ENCODE measurements at places on chromosomes 1 and 21.

GRCh38 chr1:165826565-165827267 is 698 bp upstream of the UCK2 start:
- no peak for DNase-seq

DNA sequence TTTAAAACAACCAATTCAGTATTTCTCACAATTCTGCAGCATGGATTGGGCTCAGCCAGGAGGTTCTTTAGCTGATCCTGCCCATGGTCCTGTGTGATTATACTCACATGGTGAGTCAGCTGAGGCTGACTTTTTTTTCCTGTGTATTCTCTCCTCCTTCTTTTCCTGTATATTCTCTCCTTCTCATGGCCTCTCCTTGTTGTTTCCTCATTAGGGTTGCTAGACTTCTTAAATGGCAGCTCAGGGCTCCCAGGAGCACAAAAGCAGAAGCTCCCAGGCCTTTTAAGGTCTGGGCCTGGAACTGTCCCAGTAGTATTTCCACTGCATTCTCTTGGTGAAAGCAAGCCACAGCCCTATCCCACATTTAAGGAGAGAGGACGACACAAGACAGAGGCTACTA is 26.8 kb downstream of the VANGL1 start:
- no peak for DNase-seq

- DNase-seq: no peak
These were observed 77.9 kb upstream of the RUNX1 start for GRCh38 chr21:35127026-35127425.

- DNase-seq: peak; percentile 80
These were observed 28.1 kb downstream of the IL23R start for GRCh38 chr1:67194209-67194863.

DNA sequence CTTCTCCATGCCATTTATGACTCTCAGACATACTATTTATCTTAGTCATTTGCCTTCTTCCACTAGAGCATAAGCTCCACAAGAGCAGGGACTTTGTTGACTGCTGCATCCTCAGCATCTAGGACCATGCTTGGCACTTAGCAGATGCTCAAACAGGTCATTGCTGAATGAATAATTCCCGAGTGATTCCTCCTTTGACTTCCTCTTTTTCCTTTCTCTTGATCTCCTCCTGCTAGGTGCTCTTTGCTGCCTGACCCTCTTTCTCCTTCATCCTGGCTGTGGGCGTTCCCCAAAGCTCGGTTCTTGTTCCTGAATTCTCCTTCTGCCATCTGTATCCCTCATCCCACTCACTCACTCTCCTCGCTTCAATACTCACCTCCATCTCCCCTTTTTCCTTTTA is 23.5 kb downstream of the SYT6 start:
- no peak for DNase-seq

- DNase-seq: no peak
These were observed at the start of gene DIRAS3 for GRCh38 chr1:68049941-68050878. Gene DIRAS3, minus strand, starts transcription at chr1:68050627. Its CDS starts 3,330 bp downstream, at chr1:68047297.

DNA sequence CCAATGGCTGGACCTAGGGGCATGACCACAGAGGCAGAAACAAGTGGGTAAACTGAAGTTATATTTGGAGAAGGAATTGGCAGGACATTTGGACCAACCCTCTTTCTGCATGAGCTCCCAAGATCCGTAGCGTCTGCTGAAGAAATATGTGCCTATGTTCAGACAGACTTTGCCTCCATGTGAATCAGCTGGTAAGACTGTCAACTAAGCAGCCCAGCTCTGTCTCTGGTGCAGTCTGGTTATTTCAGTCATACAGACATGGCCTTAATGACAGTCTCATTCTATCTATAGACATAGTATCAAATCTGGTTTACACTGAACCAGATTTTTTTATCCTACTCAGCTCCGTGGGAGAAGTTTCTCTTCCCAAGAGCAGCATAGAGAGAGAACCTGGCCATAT is 63.1 kb upstream of the PBX1 start:
- DNase-seq: no peak

DNA sequence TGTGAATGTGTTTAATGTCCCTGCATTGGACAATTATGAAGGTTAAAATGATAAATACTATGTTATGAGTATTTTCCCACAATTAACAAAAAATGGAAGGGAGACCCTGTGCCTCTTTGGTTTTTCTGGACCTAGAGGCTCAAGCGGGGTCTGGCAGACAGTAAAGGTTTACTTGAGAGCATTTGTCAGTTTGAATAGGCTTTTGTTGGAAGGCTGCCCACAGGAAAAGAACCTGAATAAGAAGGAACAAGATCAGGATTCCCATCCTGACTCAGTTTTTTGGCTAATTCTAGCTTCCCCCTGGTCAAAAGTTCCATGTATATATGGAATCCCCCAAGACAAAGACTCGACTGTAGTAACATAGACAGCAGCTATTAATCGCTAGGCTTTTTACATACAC is 150.9 kb upstream of the JUN start:
- no peak for DNase-seq

DNA sequence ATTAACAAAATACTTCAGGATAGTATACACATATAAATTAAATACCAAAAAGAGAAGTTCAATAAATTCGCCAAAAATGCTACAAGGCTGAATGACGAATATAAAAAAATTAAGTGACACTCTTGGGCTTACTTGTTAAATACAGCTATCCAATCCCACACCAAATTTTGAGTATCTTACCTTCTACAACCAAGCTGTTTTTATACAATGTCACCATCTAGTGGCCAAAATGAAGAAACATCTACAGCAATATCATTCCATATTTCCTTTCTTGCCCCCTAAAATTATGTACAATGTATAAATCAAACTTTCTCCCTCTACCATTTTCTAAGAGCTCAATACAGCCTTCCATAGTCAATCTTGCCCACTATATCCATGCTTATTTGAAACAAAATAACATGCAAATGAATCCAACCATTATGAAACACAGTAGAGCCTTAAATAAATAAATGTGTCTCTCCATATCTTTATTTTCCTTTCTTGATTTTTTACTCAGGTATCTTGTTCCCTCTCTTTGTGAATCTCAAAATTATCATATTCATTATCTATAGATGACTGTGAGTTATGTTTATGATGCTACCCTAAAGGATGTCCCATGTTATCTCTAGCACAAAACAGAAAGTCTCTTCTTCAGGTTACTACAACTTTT is 86.3 kb downstream of the ACBD6 start:
- peak; percentile 46 for DNase-seq

DNA sequence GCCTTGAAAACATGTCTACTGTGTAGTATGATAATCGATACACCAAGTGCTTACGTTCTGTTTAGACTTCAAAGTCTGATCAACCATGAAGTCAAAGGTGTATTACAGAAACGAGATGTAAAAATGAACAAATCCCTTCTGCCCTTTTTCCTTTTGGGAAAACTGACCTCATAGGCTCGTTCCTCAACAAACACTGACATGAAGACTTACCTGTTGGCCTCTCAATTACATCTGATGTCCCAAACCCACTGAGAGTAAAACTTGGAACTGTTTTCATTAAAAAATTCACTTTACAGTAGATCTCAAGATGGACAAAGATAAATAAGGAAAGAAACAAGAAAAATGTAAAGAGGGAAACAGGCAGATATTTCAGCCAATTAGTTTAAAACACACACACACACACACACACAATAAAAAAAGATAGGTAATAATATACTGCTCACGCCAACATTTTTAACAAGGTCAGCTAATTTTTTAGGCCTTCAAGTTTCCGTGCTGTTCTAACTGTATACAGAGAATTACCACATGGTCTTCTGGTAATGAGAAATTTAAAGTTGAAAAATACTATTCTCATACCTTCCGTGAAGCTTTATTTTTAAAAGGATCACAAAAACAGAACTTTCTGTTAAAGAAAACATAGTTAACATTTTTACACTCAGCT is 2.1 kb downstream of the HMGN1 start:
- no peak for DNase-seq

DNA sequence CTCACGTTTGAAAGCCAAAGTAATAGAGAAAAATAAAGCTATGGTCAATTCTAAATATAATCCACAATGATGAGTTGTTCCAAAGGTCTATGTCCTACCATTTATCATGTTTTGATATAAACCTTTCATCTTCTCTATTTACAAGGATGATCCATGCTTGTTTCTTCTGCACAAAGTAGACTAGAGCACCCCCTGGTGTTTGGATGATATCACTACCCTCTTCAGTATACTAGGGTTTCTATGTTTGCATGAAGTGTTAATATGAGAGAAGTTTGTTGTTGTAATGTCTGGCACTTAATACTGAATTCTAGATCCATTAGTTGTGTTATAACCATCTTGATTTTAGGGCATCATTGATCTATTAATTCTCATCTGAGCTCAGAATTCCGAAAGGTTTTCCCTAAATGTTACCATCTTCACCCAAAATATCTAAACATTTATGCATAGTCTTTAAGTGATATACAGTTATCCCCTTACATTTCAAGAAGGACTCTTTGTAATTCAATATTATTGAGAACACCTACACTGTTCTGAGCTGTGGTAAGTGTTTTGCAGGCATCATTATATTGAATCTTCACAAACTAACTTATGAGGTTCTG is 21.1 kb downstream of the CLDN8 start:
- peak; percentile 58 for DNase-seq

DNA sequence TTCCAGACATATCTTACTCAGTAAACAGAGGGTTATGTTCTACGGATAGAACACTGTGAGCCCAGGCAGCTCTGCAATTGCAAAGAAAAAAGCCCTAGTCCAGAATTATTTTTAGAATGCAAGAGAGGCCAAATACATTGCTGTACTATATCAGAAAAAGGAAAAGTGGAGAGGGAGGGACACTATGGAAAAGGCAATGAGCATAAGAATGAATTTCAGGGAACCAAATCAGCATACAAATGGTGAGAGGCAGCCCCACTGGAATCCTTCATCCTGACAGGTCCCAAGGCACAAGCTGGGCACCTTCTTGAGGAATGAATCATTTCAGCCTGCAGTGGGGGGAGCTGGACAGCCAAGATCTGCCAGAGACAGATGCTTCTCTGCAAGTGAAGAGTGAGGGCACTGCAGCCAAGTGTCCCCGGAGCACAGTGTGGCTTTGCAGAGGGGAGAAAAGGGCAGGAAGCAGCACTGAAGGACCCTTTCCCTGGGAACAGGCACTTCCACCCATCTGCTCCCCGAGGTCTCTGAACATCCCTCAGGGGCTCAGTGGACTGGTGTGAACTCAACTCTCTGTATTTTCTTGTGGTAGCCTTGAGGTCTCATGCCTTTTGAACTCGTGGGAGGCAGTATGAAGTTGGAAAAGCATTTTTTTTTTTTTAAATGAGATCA is 115.6 kb downstream of the XCL2 start:
- no peak for DNase-seq

GRCh38 chr1:54124906-54125305 is 27.9 kb downstream of the CDCP2 start:
- DNase-seq: no peak

DNA sequence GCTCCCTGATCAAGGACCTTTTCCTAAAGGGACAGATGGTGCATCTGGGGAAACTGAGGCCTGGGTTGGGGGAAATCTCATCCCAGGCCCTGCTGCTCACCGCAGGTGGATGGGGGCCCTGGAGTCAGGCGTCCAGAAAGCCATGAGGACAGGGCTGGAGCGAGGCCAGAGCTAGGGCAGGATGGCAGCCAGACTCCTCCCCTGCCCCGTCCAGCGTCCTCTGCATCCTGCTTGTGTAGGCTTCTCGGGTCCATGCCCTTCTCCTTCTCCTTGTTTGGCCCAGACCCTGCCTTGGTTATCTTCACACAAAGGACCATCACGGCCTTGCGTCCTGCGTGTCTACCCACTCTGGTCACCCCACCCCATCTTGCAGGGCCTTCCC is 43.0 kb downstream of the TRIM11 start:
- DNase-seq: no peak

DNA sequence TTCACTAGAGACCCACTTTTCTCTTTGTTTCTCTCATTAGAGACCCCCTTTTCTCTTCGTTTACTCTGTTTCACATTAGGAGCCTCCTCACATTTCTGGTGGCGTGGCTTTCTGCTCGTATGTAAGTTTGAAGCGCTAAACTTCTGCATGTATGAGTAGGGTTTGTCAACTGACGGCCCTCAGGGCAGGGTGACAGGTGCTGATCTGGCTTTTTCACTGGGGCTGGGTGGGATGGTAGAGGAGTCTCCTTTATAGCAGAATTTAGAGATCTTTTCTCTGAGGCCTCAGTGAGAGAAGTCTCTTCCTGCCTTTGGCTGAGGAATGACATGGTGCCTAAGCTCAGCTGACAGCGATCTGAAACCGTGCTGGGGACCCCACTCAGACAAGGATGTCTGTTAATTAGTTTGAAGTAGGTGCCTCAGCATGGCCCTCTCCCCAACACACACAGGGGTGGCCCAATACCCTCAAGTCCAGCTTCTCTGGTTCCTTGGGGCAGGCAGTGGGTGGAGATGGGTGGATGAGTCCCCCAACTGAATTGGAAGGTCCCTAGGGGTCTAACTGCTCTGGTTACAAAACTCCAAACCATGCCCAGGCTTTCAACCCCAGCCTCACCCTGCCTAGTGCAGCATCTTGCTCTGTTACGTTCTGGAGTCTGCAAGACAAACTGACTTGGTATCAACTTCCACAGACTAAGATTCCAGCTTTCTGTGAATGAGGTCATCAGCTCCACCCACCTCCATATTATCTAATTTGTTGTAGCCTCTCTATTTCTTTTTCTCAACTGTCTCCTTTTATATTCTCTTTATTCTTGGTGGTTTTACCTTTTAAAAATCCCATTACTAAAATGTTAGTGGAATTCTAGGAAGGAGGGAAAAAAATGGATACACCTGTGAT is 3.2 kb downstream of the SLC1A7 start:
- DNase-seq: no peak

DNA sequence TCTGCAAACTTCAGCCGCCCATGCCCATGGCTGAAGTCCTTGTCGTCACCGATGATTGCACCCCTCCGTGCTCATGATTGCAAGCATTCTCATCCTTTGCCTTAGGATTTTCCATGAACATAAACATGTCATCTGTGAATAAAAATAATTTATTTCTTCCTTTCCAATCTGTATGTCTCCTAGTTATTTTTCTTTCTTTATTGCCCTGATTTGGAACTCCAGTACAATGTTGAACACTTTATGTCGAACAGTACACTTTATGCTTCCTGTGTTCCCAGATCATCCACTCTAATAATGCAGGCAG is 170.9 kb upstream of the SYT6 start:
- no peak for DNase-seq

DNA sequence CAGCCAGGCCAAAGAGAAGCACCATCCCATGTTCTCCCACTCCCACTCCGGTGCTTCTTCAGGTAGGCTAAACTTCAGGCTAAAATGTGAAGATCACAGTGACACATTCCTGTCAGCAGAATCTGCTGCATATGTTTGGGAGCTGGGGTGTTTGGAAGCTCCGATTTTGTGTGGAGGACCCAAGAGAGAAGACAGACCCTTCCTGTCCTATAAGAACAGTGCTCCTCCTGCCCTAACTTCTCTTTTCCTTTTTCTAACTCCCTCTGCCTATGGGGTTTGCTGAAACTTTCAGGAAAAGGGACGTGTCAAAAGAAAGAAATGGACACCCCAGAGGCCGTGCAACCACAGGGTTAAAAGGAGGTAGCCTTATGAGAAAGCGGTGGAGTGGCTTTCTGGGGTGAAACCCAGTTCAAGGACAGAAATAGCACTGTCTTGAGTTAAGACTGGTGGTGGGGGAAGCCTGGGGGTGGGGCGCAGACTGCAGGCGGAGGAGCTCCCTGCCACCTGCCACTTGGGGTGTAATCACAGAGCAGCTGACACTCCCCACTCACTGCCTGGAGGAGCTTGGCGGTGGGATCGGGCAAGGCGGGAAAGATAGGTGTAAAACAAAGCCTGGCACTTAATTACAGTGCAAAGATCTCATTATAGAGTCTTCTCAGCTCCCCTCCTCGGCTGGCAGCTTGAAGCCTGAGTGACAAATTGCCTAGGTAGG is 645 bp upstream of the TLR5 start:
- peak; percentile 25 for DNase-seq

GRCh38 chr1:156492013-156492590 is 8.5 kb downstream of the MEF2D start:
- no peak for DNase-seq
